Iris pigment epithelial cell (primary cell): ENCODE measurements at places on chromosomes 5 and 9.
A peak's percentile ranks its signal among the peaks of the same experiment; 100 is the strongest.

GRCh38 chr5:143606043-143606752, 202.7 kb upstream of the NR3C1 start:
- DNase-seq = no peak

GRCh38 chr9:121671612-121672155, 20.2 kb downstream of the DAB2IP start:
- peak; percentile 41 for DNase-seq

GRCh38 chr5:61974680-61975079, 331.3 kb upstream of the KIF2A start:
- no peak for DNase-seq

- no peak for DNase-seq
Measured at GRCh38 chr5:52776116-52776515, 11.6 kb upstream of the ITGA1 start.

GRCh38 chr9:112252194-112252593, 77.1 kb upstream of the SUSD1 start:
- no peak for DNase-seq

DNA sequence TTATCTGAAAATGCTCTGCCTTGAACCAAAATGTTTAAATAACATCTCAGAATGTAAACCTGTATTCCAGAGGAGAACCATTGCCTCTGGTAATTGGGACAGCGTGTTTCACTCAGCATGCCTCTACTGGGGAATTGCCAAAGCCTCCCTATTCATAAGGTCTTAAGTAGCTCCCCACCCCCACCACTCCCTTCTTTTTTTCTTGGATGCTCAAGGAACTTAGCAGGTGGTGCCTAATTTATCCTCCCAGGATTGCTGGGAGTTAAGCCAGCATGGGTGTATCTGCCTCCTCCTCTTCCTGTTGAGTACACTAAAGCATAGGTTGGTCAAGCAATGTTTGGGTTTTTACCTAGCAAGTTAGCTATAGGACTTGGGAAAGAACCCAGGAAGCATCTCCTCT, 220.2 kb downstream of the DMAC1 start:
- no peak for DNase-seq
